Activated naive CD4-positive, alpha-beta T cell (primary cell): ENCODE measurements at places on chromosomes 12 and 14.

- DNase-seq = no peak
Observed at GRCh38 chr12:51915003-51915625, 7.8 kb downstream of the ACVRL1 start.

- no peak for DNase-seq
Observed at GRCh38 chr12:96015672-96016071, 19.5 kb upstream of the HAL start.

DNA sequence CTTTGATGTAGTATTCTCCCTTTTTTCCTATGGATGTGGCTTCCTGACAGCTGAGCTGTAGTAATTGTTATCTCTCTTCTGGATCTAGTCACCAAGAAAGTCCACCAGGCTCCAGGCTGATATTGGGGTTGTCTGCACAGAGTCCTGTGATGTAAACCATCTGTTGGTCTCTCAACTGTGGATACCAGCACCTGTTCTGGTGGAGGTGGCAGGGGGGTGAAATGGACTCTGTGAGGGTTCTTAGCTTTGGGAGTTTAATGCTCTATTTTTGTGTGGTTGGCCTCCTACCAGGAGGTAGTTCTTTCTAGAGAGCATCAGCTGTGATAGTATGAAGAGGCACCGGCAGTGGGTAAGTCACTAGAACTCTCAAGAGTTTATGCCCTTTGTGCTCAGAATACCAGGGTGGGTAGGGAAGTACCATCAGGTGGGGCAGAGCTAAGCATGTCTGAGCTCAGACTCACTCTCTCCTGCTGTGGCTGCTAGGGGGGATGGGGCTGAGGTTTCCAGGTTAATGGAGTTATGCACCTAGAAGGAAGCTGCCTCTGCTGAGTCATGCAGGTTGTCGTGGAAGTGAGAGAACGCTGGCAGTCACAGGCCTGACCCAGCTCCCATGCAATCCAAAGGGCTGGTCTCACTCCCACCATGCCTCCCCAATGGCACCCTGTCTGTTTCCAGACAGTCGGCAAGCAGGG, 3.0 kb upstream of the TAS2R14 start:
- DNase-seq = no peak

DNA sequence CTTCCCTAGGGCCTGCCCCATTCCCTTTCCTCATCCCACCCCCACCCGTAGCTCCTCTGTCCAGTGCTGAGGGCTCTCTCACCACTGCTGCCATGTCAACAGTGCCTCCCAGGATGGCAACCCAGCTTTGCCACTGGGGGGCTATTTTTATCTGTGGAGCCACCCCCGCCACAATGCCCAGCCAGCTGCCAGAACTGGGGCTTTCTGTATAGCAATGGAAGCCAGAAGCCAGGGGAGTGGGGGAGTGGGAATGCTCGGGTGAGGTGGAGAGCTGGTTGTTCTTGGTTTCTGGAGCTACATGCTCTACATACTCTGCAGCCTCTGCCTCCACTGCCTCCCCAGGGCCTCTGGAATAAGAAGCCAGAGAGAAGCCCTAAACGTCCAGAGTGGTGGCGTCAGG, 8.9 kb downstream of the PDE1B start:
- no peak for DNase-seq

GRCh38 chr12:2974560-2974971, 15.4 kb downstream of the TEAD4 start:
- DNase-seq = no peak

GRCh38 chr14:102868956-102869547, 53.4 kb upstream of the AMN start:
- no peak for DNase-seq

DNA sequence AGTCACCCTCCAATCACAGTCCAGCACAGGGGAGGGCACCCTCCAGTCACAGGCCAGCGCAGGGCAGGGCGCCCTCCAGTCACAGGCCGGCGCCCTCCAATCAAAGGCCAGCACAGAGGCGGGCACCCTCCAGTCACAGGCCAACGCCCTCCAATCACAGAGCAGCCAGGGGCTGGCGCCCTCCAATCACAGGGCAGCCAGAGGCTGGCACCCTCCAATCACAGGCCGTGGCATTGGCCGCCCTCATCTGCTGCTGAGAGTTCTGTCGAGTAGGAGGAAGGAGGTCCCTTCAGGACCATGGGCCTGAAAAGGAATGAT, 26.6 kb downstream of the DDX51 start:
- DNase-seq = no peak
